DMS79 (cell line): ENCODE measurements at places on chromosomes 7 and 10.

DNA sequence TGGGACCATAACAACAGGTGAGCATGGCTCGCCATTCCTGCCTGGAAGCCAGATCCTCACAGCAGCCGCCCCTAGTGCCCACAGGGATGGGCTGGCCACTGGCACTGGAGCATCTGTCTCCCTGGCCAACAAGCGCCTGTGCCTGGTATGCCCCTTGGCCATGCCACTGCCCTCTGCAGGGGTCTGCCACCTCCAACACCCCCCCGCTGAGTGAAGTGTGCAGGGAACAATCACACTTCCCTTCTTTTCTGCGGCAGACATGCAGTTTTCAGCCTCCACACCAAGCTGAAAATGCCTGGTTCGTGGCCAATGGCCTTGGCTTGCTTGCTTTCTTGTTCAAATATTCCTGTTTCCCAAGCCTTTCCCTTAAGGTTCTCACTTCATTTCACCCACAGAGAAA, 50.7 kb downstream of the HSPA12A start:
- no peak for DNase-seq

GRCh38 chr10:43105956-43106229, 29.0 kb downstream of the RET start:
- no peak for DNase-seq

DNA sequence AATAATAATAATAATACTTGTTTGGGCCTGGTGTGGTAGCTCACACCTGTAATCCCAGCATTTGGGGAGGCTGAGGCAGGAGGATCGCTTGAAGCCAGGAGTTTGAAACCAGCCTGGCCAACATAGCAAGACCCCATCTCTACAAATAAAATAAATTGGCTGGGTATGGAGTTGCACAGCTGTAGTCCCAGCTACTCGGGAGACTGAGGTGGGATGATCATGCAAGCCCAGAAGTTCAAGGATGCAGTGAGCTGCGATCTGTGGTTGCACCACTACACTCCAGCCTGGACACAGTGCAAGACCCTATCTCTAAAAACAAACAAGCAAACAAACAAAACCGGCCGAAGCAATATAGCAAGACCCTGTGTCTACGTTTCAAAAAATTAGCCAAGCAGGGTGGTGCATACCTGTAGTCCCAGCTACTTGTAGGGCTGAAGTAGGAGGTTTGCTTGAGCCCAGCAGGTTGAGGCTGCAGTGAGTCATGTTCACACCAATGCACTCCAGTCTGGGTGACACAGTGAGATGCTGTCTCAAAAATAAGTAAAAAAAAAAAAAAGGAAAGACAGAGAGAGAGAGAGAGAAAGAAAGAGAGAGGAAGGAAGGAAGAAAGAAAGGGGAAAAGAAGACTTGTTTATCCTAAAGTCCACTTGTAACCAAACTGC, 85.6 kb upstream of the KDM7A start:
- DNase-seq, result no peak

DNA sequence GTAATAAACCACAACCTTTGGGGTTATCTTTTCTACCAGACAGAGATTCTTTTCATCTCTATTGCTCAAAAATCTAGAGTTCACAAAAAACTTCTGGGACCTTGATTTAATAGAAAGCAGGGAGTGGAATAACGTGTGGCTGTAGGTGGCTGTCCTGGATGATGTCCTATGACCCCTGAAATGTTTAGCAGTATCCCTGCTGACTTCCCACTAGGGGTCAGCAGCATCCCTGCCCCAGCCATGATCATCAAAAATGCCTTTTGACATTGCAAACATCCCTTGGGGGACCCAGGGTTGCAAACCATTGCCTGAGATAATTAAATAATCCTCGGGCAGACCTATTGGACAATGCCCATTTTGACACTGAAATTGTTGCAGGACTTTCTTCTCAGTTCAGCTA, 177.1 kb downstream of the USP6NL start:
- no peak for DNase-seq

DNA sequence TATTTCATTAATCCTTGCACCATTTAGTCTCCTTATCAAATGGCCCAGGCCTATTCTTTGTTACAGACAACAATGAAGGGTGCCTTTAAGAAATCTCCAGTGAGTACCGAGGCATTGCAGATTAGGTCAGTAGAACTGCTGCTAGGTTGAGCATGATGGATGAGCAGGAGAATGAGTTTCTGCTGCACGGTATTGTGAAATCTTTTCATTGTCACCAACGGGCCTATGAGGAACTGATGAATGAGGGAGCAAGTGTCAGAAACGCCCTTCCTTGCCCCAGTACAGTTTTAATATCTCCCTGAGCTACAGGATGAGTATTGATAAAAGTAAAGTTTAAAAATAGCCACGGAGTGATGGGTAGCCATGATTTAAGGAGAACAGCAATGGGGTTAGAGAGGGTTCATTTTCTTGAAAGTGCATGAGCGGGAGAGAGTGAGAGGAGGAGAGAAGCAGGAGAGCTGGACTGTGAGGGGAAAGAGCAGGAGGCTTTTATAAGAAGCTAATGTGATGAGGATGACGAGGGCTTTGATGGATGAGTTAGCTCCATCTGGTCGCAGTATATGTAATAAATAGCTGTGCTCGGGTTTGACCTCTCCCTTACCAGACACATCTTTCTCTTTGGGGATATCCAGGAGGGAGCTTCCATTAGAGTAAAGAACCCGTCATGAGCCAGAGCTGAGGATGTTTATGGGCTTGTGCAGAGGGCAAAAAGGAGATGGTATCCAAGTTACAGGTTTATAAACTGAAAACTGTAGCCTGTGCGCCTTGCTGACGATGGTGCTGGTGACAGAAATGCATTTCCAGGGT, 526.1 kb downstream of the LRMDA start:
- DNase-seq, result no peak

- no peak for DNase-seq
These were observed 57.8 kb downstream of the BAMBI start for GRCh38 chr10:28734938-28735759.

DNA sequence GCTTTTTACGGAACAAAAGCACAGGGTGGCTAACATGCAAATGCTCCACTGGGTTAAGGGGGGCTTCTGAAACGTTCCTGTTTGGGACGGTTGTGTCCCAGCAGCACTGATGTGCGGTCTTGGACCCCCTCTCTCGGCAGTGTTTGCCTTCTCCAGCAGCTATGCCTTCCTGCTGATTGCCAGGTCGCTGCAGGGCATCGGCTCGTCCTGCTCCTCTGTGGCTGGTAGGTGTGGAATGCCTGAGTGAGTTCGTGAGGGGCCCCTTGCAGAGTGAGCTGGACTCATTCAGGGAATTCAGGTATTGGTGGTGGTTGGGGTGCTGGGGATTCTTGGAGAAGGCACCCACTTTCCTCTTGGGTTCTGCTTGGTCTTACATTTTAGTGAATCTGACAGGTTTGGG, 13.0 kb downstream of the SLC18A2 start:
- DNase-seq, result no peak

GRCh38 chr7:12930534-12930933, 243.1 kb downstream of the ARL4A start:
- DNase-seq, result no peak

DNA sequence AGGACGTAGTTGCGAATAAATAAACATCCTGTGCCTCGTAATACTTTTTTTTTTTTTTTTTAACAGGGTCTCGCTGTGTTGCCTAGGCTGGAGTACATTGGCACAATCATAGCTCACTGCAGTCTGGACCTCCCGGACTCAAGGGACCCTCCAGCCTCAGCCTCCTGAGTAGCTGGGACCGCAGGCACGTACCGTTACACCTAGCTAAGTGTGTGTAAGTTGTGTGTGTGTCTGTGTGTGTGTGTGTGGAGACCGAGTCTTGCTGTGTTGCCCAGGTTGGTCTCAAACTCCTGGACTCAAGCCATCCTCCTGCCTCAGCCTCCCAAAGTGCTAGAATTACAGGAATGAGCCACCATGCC, 573 bp upstream of the PON2 start:
- no peak for DNase-seq

DNA sequence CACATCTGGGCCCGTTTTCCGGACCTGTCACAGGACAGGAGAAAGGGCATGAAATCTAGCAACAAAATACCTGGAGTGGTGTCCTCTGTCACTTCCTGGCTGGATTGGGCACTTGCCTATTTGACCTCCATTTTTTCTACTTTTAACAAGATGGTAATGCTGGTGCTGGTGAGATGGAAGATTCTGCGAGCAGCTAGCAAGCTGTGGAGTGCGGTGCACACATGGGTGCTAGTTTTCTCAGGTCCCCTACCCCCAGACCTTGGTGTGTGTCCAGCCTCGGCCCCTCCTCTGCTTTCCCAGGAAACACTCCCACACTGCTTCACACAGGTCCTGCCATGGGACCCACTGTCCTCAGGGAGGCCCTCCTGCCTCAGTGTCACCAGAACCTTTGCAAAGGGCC, 87.7 kb downstream of the WDR11 start:
- no peak for DNase-seq

- DNase-seq, result no peak
These were observed 378.2 kb upstream of the MYO3A start for GRCh38 chr10:25555865-25556264.

- no peak for DNase-seq
These were observed 21.1 kb downstream of the PON1 start for GRCh38 chr7:95303013-95303905.

DNA sequence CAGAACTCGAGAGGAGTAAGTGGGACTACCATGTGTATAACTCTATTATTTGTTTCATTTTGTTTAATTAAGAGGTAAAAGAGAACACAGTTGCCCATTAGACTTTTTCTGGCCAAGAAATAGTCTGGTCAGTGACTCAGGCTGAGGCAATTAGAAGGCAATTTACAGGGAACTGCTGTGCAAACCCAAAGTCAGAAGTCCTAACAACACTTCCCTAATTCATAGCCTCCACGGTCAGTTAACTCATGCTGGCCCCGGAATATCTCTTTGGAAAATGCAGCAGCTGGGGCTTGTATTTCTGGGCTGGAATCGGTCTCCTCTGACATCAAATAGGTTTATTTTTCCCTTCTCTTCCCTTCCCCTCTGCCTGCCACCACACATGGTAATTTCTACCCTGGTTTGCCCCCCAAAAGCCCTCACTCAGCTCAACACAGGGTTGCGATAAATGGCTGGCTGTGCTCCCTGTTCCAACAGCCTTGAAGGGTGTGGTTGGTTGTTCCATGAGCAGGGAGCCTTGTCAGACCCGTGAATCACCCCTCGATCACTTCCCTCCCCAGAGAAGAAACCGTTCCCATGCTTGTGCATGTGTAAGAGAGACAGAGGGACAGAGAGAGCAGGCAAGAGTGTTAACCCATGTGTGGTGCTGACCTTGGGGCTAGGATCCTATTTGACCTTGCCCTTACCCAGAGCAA, 5.3 kb downstream of the SH3PXD2A start:
- no peak for DNase-seq

- no peak for DNase-seq
These were observed 14.1 kb upstream of the CDK6 start for GRCh38 chr7:92850516-92850915.

- DNase-seq, result no peak
These were observed 188.6 kb downstream of the DIP2C start for GRCh38 chr10:500876-501275.

- DNase-seq, result no peak
These were observed 359.1 kb downstream of the GLRX3 start for GRCh38 chr10:130495116-130495862.

- DNase-seq, result no peak
These were observed 1.9 kb upstream of the ZNF775 start for GRCh38 chr7:150377196-150377595.

DNA sequence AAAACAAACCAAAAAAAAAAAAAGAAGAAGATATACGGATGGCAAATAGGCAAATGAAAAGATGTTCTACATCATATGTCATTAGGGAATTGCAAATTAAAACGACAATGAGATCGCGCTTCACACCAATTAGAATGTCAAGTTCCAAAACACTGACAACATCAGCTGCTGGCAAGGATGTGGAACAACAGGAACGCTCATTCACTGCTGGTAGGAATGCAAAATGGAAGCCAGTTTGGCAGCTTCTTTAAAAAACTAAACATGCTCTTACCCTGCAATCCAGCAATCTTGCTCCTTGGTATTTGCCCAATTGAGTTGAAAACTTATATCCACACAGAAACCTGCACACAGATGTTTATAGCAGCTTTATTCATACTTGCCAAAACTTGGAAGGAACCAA, 34.8 kb downstream of the CALML5 start:
- DNase-seq, result no peak

DNA sequence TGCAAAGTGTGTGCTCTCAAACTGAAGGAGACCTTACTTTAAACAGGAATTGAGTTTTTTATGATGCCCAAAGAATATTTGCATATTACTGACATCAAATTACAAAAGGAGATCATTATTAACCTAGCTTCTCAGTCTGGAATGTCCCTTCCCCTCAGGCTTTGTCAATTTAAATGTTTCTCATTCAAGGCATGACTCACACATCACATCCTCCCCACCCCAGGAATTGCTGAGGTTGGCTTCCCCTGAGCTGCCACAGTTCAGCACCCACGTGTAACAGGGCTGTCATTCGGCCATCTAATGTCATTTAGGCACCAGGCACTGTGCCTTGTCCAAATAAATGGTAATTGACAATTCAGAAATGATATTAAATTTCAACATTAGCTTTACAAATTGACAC, 305.9 kb upstream of the MGMT start:
- no peak for DNase-seq

DNA sequence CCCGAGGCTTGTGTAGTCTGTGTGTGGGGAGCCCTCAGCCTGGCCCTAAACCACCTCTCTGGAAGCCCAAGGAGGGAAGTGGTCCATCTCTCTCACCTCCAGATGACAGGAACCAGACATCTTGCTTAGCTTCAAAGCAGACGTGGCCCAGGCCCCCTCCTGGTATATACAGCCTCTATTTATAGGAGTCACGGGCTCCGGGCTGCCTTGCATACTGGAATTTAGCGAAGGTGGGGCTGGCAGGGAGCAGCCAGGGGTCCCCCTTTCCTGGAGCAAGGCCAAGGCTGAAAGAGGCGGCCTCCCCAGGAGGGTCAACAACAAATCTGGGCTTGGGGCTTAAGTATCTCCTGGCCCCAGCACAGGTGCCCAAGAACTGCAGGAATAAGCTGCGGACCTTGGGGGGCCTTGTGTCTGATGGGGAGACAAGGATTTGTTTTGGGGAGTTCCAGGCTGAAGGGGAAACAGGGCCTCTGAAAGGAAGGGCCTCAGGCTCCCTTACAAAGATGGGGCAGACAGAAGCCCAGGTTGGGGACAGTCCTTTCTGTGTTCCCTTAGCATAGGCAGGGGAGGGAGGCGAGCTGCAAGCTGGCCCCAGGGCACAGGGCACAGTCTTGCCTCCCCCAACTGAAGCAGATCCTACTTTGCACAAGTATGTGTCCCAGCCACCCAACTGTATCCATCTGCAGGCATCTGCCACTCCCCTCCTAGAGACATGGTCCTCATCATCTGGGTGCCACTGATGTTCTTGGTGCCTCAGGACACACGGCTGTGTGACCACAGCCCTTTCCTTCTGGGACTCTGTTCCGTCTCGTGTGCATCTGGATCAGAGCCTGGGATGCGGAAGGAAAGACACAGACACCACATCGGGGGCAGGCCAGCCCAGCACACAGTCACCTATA, 11.9 kb downstream of the ZCCHC24 start:
- no peak for DNase-seq

DNA sequence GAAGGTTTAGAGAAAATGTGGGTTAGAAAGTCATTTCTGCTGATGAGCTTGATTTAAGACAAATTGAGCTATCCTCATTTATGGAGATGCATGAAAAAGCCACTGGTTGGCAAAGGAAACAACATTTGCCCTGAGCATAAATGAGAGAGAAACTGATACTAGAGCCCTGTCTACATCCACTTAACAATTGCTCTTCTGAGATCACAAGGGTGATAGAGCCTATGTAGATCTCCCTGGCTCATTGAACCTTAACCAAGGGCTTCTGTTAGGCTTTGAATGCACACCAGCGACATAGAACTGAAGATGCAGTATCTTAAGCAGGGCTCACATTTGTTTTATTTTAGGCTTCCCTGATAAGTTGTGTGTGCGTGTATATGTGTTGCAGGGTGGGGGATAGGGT, 35.0 kb downstream of the GPR141 start:
- no peak for DNase-seq
